ENCODE measurements at places on chromosomes 7 and 10. TPM values are rescaled to one million over a fixed set of nuclear protein-coding genes. Genes with fewer than 3 reads are reported as not detected.

IL6 gene
- total RNA-seq: not detected

LEP gene
- not detected for total RNA-seq

PRXL2A gene
- 147 TPM for total RNA-seq

C10orf143 gene
- total RNA-seq: 3.4 TPM

PNLIPRP2 gene
- total RNA-seq: not detected

PNLIPRP1 gene
- total RNA-seq: not detected

ZPBP gene
- total RNA-seq: not detected

SPDYE5 gene
- not detected for total RNA-seq

SPDYE8 gene
- total RNA-seq: 0.13 TPM

LIPM gene
- 0.31 TPM for total RNA-seq

MCM10 gene
- total RNA-seq: 7.0 TPM

ZWINT gene
- total RNA-seq: 36.7 TPM

AKR1C8 gene
- total RNA-seq: not detected

NYAP1 gene
- 2.2 TPM for total RNA-seq

GRCh38 chr10:119734396-119735332 is 8.8 kb downstream of the INPP5F start:
- H3K27ac ChIP-seq: no peak overlapping the region
- H3K27me3 ChIP-seq: no peaks in the 10 kb centered on the region
- H3K4me1 ChIP-seq: peaks cover 5% of the 10 kb centered on the region
- no peak overlapping the region for H3K4me3 ChIP-seq

DNA sequence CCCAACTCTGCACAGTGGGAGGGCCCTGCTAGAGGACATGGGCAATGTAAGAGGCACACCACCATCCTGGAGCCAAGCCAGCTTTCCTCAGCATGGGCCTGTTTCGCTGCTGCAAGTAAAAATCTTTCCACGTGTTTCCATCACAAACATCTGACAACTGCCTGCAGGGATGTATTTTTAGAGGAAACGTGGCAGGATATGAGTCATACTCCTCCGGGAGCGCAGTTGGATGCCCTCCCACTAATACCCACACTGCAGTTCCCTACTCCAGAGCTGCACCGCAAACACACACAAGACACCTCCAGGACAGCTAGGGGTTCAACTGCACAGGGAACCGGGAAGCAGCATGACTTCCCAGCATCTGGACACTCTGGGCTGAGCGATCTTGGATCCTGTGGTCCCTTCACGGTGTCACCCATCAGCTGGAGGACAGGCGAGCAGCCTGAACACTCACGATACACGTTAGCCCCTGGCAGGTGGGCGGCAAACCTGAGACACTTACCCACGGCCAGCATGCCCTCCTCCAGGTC is 26.1 kb downstream of the PLAC9 start:
- H3K4me1 ChIP-seq: peaks cover 9% of the 10 kb centered on the region
- peaks cover 70% of the 10 kb centered on the region for H3K36me3 ChIP-seq
- H3K4me3 ChIP-seq: no peak overlapping the region
- no peak overlapping the region for H3K27ac ChIP-seq
- no peak for DNase-seq

DNA sequence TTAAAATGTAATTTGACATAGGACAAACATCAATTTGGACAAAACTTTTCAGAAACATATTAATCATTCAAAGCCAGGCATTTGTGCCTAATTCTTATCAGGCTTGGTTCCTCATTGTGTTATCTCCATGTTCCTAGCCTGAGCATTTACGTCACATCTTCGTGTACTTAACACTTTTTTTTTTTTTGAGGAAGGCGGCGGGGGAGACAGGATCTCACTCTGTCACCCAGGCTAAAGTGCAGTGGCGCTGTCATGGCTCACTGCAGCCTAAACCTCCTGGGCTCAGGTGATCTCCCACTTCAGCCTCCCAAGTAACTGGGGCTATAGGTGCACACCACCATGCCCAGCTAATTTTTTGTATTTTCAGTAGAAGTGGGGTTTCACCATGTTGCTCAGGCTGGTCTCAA is 19.8 kb downstream of the HNRNPA2B1 start:
- H3K4me3 ChIP-seq: no peak overlapping the region
- H3K27ac ChIP-seq: no peak overlapping the region
- H3K36me3 ChIP-seq: peaks cover 3% of the 10 kb centered on the region

- H3K36me3 ChIP-seq: no peaks in the 10 kb centered on the region
- no peaks in the 10 kb centered on the region for H3K4me1 ChIP-seq
- no peak overlapping the region for H3K4me3 ChIP-seq
- no peak overlapping the region for H3K27ac ChIP-seq
- no peak for DNase-seq
- no peaks in the 10 kb centered on the region for H3K27me3 ChIP-seq
Measured at GRCh38 chr10:46197050-46197449, 89.7 kb upstream of the ANTXRL start.

DNA sequence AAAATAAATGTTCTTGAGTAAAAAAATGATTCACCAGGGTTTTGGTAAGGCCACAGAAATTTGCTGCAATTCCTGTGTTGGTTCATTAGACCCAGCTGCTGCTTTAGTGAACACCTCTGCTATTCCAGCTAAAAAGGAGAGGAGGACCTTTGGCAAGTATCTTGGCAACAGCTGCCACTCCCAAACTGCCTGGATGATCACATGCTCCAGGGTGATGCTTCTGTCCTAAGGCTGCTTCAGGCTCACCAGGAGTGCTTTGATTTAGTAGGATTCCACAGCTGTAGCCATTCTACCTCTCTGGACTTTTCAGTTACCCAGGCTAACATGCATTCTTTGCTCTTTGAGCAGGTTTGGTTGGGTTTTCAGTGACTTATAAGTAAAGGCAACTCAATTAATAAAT is 82.6 kb upstream of the NPVF start:
- H3K36me3 ChIP-seq: no peaks in the 10 kb centered on the region
- no peak overlapping the region for H3K27ac ChIP-seq
- no peaks in the 10 kb centered on the region for H3K27me3 ChIP-seq
- peaks cover 7% of the 10 kb centered on the region for H3K4me1 ChIP-seq
- DNase-seq: no peak

DNA sequence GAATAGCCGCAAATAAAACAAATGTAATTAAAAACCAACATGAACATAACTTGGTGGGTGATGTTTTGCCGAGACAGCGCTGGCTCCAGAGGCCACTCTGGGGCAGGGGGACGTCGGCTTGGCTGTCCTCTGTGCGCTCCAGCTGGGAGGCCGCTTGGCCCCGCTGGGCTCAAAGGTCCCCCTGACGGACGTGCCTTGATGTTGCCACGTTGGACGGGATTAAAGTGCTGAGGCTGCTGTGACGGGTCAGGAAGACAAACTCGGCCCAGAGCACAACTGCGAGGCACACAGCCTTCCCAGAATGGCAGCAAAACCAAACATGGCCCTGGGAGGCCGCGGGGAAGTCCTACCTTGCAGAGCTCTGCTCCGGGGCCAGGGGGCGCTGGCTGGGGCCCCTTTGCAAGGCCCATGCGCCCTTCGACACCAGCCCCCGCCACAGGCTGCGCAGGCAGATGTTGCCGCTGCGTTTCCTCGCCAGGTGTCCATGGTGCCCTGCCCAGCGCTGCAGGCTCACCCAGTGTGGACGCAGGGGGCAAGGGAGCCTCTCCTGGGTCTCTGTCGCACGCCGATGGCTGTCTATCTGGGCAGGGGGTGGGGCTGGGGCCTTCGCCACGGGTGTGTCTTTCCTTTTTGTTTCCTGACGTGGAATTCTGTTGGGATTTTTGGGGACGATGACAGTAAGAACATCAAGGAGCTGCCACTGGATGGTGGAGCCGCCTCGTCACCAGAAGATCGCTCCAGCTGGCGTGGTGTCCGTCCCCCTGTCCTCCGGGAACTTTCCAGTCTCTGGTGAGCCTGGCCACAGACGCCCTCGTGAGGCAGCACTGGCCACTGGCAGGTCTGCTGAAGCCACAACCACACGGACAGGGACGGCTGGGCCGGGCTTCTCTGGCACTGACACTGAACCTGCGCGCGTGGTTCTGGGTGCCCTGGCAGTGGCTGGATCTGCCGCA is 99.6 kb upstream of the DIP2C start:
- peak overlapping the region; percentile 64 for H3K27ac ChIP-seq
- peaks cover 13% of the 10 kb centered on the region for H3K27me3 ChIP-seq
- peak; percentile 79 for DNase-seq
- peak overlapping the region; percentile 87 for H3K4me3 ChIP-seq

- H3K4me3 ChIP-seq: no peak overlapping the region
- no peak for DNase-seq
- no peak overlapping the region for H3K27ac ChIP-seq
- no peaks in the 10 kb centered on the region for H3K27me3 ChIP-seq
Measured at GRCh38 chr10:77131214-77131613, 506.4 kb downstream of the KCNMA1 start.

DNA sequence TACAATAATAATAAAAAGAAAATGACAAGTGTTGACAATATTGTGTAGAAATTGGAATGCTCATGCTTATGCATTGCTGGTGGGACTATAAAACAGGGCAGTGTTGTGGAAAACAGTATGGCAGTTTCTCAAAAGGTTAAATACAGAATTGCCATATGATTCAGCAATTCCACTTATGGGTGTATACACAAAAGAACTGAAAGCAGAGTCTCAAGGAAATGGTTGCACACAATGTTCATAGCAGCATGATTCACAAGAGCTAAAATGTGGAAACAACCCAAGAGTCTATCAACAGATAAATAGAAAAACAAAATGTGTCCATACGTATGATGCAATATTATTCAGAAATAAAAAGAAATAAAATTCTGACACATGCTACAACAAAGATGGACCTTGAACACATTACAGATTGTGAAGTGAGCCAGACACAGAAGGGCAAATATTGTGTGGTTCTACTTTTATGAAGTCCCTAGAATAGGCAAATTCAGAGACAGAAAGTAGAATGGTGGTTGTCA is 64.8 kb upstream of the GRM8 start:
- no peak overlapping the region for H3K27ac ChIP-seq
- H3K4me1 ChIP-seq: no peaks in the 10 kb centered on the region
- DNase-seq: no peak

- no peak overlapping the region for H3K27ac ChIP-seq
- no peaks in the 10 kb centered on the region for H3K36me3 ChIP-seq
- H3K27me3 ChIP-seq: peaks cover 1% of the 10 kb centered on the region
- no peak overlapping the region for H3K4me3 ChIP-seq
- no peak for DNase-seq
Measured at GRCh38 chr10:89909752-89910151, 208.4 kb downstream of the KIF20B start.

GRCh38 chr10:119724593-119725516 is 995 bp upstream of the INPP5F start:
- no peak for DNase-seq
- H3K36me3 ChIP-seq: peaks cover 16% of the 10 kb centered on the region
- H3K27ac ChIP-seq: peak overlapping the region; percentile 75
- H3K27me3 ChIP-seq: peaks cover 7% of the 10 kb centered on the region
- H3K4me3 ChIP-seq: peak overlapping the region; percentile 65
- H3K4me1 ChIP-seq: peaks cover 41% of the 10 kb centered on the region

- peaks cover 48% of the 10 kb centered on the region for H3K27me3 ChIP-seq
- no peak for DNase-seq
- H3K4me1 ChIP-seq: peaks cover 60% of the 10 kb centered on the region
- H3K4me3 ChIP-seq: peak overlapping the region; percentile 91
- peaks cover 6% of the 10 kb centered on the region for H3K36me3 ChIP-seq
- H3K27ac ChIP-seq: peak overlapping the region; percentile 36
Measured at GRCh38 chr10:100737355-100738054, 7.9 kb upstream of the PAX2 start.

DNA sequence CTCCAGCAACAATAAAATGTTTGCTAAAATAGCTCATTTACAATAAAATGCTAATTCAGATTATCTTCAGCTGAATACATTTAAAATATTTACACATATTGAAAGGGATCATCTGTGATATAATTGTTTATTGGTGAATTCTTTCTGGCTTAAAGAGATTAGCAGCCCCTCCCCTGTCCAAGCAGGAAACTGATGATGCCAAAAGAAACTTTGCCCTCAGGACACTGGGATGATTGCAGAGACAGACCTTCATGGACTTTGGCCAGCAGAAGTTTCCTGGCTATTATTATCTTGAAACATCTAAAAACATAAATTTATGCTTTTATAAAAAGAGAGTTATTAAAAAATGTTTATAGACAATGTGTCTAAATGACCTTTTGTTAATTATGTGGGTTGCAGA is 764.9 kb upstream of the MBL2 start:
- no peaks in the 10 kb centered on the region for H3K36me3 ChIP-seq
- H3K4me3 ChIP-seq: no peak overlapping the region
- no peak overlapping the region for H3K27ac ChIP-seq
- no peak for DNase-seq
- H3K27me3 ChIP-seq: no peaks in the 10 kb centered on the region
- no peaks in the 10 kb centered on the region for H3K4me1 ChIP-seq

- no peak overlapping the region for H3K27ac ChIP-seq
- H3K4me3 ChIP-seq: no peak overlapping the region
Measured at GRCh38 chr10:37947526-37947925, 28.9 kb downstream of the ZNF25 start.

GRCh38 chr7:50652400-50653125 is 87.4 kb upstream of the DDC start:
- no peak overlapping the region for H3K27ac ChIP-seq
- H3K4me1 ChIP-seq: peaks cover 44% of the 10 kb centered on the region
- H3K36me3 ChIP-seq: peaks cover 46% of the 10 kb centered on the region
- no peak for DNase-seq
- no peak overlapping the region for H3K4me3 ChIP-seq

DNA sequence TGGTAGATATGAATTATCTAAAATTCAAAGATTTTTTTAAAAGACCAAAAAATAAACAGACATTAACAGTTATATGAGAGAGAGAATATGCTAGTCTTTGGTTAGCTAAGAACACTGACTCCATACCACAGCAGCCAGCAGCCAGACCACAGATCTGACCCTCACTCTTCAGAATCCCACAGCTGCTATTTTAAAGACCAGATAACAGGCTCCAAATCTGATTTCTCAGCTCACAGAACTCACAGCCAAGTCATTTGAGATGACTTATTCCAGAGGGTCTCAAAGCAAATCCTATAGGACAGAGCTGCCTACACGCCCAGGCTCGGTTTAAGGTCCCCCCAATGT is 20.4 kb downstream of the NUDCD3 start:
- H3K4me1 ChIP-seq: peaks cover 4% of the 10 kb centered on the region
- H3K27me3 ChIP-seq: peaks cover 1% of the 10 kb centered on the region
- no peak overlapping the region for H3K4me3 ChIP-seq
- DNase-seq: no peak

- no peak overlapping the region for H3K27ac ChIP-seq
- H3K36me3 ChIP-seq: no peaks in the 10 kb centered on the region
- no peak overlapping the region for H3K4me3 ChIP-seq
- no peak for DNase-seq
- H3K4me1 ChIP-seq: no peaks in the 10 kb centered on the region
Measured at GRCh38 chr7:84264396-84264795, 69.8 kb upstream of the SEMA3A start.

- no peak for DNase-seq
- no peak overlapping the region for H3K4me3 ChIP-seq
- H3K4me1 ChIP-seq: peaks cover 9% of the 10 kb centered on the region
- H3K27ac ChIP-seq: no peak overlapping the region
- peaks cover 3% of the 10 kb centered on the region for H3K27me3 ChIP-seq
Measured at GRCh38 chr7:458511-459245, 61.0 kb downstream of the PDGFA start.

- DNase-seq: no peak
- H3K36me3 ChIP-seq: peaks cover 12% of the 10 kb centered on the region
- H3K4me1 ChIP-seq: peaks cover 20% of the 10 kb centered on the region
- peak overlapping the region; percentile 52 for H3K4me3 ChIP-seq
Measured at GRCh38 chr7:6634021-6634420, 3.1 kb upstream of the ZNF316 start.

Measured in endothelial cell (in vitro differentiated cells).